ENCODE measurements at places on chromosomes 2 and 18. TPM values are rescaled to one million over a fixed set of nuclear protein-coding genes. Genes with fewer than 3 reads are reported as not detected.

- DNase-seq: no peak
Measured at GRCh38 chr2:112891385-112891831, 19.6 kb upstream of the IL37 start.

DNA sequence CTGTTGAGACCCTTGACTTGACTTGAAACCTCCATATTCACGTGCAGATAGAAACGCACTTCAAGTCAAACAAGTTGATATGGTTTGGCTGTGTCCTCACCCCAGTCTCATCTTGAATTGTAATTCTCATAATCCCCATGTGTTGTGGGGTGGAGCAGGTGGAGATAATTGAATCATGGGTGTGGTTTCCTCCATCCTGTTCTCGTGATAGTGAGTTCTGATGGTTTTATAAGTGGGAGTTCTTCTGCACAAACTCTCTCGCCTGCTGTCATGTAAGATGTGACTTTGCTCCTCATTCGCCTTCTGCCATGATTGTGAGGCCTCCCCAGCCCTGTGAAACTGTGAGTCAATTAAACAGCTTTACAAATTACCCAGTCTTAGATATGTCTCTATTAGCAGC lies 21.4 kb downstream of the SLC3A1 start:
- no peak for DNase-seq

DNA sequence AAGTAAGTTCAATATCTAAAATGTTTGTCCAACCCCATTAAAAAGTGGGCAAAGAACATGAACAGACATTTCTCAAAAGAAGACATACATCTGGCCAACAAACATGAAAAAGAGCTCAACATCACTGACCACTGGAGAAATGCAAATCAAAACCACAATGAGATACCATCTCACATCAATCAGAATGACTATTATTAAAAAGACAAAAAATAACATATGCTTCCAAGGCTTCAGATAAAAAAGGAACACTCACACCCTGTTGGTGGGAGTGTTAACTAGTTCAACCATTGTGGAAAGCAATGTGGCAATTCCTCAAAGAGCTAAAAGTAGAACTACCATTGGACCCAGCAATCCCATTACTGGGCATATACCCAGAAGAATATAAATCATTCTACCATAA lies 931.1 kb downstream of the LRP1B start:
- no peak for DNase-seq

Gene FSIP2
- total RNA-seq: 19.4 TPM

DNA sequence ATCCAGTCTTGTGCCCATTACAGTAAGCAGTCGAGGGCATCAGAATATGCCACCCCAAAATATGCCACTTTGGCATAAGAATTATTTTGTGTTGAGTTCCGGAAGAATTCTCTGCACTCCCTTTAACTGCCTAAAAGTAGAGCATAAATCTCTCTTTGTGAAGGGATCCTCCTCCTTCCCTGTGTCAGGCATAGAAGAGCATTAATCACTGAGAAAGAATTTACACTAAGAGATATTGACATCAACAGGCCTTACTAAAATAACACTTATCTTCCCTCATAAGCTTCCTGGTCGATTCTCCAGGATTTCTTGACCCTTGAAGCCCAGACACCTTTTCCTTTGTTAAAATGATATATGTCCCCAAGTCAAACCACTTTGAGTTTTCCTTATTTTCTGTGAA lies 27.6 kb upstream of the KYNU start:
- no peak for DNase-seq

GRCh38 chr2:43347746-43348145 lies 121.3 kb upstream of the ZFP36L2 start:
- DNase-seq: no peak

GRCh38 chr2:134097740-134098139 lies 156.1 kb upstream of the MGAT5 start:
- no peak for DNase-seq

- DNase-seq: no peak
Measured at GRCh38 chr2:38109732-38110181, 33.8 kb upstream of the CYP1B1 start.

Data from progenitor cell of endocrine pancreas (in vitro differentiated cells).